ENCODE measurements at places on chromosomes 16 and 17. TPM values are rescaled to one million over a fixed set of nuclear protein-coding genes. Genes with fewer than 3 reads are reported as not detected.

EEF2KMT gene
- total RNA-seq, result 15.4 TPM

DNA sequence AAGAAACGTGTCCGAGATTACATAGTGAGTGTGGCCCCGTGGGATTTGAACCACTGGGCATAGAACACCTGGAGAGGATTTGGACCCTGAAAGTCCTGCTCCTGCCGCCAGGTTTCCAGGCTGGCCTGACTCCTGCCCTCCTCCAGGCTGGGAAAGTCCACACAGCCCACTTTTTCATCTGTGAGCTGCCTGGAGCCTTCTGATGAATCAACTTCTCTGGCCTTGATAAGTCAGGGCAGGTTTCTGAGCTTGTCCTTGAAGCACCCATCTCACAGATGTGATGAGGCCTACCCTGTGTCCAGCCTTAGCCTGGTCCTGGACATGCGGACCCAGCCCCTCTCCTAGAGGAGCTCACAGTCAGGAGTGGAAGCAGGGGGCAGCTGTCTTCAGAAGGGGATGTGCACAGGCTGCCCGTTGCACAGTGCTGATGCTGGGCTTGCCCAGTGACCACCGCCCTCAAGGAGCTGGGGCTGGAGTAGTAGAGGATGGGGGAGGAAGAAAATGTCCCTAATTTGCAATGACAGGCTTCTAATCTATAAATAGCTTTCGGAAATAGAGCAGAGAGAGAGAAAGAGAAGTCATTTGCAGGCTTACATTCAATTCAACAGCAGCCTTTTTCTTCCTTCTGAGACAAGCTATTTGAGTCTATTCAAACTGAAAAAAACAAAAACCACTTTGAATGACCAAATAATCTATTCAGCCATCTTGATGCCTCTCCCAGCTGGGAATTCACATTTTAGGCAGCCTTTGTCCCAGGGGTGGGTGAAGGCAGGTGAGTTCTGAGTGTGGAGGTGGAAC is 73.5 kb upstream of the DNAJA2 start:
- no peak for DNase-seq

GSDMA gene
- 2.4 TPM for total RNA-seq

- DNase-seq, result peak; percentile 64
Observed at GRCh38 chr17:82440991-82441627, 9.4 kb downstream of the CYBC1 start.

GRCh38 chr16:83296505-83296904 is 511.3 kb upstream of the HSBP1 start:
- no peak for DNase-seq

DNA sequence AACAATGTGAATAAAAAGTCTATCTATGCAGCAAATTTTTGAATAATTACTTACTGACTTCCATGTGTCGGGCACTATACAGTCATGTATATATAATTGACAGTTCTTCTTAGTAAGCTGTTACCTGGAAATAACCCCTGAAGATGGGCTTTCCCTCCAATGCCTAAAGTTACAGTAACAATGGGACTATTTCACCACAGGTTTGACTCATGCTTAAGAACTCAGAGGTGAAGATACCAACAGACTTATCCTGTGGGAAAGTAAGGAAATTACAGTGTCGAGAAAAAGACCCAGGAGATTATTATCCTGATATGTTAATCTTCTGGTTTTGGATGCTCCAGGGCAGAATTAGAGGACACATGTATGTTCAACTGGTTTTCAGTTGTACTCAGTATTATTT is 601.5 kb upstream of the SOX9 start:
- DNase-seq, result no peak

DNA sequence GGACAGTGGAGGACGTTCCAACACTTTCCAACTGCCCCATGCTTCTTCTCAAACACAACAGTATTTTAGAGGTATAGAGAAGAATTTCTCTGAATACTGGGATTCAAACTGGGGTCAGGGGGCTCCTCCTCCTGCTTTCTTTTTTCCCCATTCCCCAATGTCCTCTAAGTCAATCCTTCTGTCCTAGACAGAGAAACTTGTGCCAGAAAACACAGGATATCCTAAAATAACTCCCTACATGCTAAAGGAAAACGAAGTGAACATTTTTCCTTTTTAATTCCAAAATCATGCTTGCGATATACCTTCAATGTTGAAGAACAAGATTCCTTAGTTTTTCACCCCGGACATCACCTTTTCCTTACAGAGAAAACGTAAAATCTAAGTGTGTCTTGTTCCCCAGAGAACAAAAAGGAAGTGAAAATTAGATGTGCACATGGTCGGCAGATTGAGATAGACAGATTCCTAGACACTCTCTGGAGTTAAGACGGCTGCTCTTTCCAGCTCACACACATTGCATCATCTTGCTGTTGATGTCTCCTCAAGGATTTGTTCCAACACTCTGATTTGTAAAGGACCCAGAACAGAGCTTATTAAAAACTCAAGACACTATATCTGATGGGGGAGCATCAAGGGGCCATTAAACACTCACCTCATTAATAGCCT is 228.2 kb downstream of the GRIN2A start:
- no peak for DNase-seq

DNA sequence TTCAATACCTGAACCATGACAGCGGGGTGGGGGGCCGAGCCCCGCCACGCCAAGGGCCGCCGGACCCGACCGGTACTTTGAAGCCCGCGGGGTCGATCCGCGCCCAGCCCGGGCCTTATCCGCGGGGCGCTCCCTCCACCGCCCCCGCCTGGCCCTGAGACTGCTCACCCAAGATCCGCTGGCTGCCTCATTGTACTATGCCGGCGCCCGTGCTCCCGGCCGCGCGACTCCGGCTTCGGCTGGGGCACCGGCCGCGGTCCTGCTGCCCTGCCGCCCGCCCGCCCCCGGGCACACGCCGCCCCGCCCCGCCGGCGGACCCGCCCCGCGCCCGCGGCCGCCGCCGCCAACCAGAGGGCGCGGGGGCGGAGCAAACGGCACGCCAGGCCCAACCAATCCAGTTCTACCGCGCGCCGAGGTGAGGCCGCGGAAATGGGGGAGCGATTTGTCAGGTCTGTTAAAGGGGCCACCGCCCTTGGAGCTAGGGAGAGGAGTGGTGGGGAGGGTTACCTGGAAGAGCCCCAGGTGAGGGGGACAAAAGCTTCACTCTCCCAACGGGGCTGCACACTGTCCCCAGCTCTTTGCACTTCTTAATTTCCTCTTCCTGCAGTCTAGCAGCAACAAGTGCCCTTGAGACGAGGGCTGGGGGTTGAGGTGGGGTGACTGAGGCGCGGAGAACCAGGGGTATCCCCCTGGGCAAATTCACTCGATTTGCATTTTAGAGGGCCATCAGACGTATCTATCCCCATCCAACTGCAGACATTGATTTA is at the start of gene TEX2:
Gene TEX2 (minus strand): TSS at position 261 of the 767 bp plus-strand sequence. CDS start 49,043 bp downstream, outside the sequence.
- DNase-seq, result peak; percentile 91

SULT1A3 gene
- total RNA-seq, result 28.3 TPM
